Bronchus fibroblast of lung (primary cell): ENCODE measurements at places on chromosomes 1 and 21. TPM values are rescaled to one million over a fixed set of nuclear protein-coding genes. Genes with fewer than 3 reads are reported as not detected.

The FLG gene
- not detected in 2 replicates for total RNA-seq

The AK4 gene
- total RNA-seq = 2.7 and 3.3 TPM in 2 replicates

The PHLDA3 gene
- 45.9 and 49.1 TPM in 2 replicates for total RNA-seq

The CD1E gene
- not detected in 2 replicates for total RNA-seq

The NBPF4 gene
- total RNA-seq = not detected in 2 replicates

The HPCAL4 gene
- not detected in 2 replicates for total RNA-seq

The CASQ2 gene
- total RNA-seq = not detected in 2 replicates

The DCST1 gene
- total RNA-seq = not detected in 2 replicates
